ENCODE measurements at places on chromosomes 16 and 17.

DNA sequence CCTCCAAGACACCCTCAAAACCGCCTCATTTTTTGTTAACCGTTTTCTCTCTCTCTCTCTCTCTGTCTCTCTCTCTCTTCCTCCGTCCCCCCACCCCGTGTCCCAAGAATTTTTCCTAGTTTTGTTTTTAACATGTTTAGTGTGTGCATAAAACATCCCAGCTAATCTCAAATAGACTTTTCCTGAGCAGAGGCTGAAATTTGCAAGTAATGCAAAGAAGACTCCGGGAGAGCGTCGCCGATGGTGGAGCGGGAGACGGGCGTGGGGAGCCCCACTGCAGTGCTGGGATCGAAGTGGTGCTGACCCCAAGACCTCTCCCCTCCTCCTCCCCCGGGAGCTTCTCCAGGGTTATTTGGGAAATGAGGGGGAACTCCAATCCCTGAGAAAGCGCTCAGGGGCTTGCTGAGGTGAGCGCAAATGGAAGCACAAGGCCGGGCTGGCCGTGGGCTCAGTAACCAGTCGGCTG is 4.7 kb upstream of the DLX4 start:
- DNase-seq = peak; percentile 12

GRCh38 chr17:81341516-81342268 is 46.6 kb upstream of the SLC38A10 start:
- DNase-seq = peak; percentile 38

- no peak for DNase-seq
These were observed 681 bp upstream of the PLA2G15 start for GRCh38 chr16:68244481-68244902.

DNA sequence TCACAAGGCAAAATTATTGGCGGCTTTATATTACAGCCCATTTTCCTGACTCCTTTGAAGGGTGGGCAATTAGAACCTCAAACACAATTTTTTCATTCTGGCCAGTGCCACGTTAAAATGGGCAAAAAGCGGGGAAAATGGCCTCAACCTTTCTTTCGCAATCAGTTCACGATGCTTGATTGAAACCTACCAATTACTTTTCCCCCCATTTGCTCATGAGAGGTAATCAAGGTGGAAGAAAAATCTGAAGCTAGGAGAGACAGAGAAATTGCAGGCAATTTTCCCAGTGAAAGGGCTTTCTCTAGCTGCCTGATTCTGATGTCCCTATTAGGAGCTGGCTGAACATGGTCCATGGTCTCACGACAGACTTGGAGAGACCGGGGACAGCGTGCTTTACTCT is 215.1 kb downstream of the SLC39A11 start:
- no peak for DNase-seq

DNA sequence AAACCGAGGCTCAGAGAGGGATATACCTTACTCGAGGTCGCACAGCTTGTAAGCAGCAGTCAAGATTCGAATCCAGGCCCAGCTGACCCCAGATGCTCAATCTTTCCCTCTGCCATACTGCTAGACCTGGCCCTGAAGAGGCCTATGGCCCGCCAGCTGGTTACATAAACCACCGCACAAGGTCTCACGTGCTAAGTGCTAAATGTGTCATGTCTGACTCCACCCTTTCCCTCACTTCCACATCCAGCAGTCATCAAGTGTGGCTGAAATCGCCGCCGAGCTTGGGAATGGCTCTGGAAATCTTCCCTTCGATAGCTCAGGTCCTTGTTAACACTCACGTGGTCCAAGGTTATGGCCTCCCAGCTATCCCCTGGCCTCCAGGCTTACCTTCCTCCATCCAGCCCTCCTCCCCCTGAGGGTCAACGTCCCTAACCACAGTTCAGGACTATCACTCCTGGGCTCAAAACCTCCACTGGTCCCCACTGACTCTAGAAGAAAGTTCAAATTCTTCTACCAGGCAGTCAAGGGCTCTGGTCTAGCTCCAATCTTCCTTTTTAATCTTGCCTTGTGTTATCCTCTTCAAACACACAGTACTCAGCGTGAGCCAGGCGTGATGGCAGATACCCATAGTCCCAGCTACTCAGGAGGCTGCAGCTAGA is 3.5 kb downstream of the ZBTB4 start:
- DNase-seq = peak; percentile 39

GRCh38 chr17:40796846-40797245 is 2.9 kb downstream of the KRT28 start:
- no peak for DNase-seq

DNA sequence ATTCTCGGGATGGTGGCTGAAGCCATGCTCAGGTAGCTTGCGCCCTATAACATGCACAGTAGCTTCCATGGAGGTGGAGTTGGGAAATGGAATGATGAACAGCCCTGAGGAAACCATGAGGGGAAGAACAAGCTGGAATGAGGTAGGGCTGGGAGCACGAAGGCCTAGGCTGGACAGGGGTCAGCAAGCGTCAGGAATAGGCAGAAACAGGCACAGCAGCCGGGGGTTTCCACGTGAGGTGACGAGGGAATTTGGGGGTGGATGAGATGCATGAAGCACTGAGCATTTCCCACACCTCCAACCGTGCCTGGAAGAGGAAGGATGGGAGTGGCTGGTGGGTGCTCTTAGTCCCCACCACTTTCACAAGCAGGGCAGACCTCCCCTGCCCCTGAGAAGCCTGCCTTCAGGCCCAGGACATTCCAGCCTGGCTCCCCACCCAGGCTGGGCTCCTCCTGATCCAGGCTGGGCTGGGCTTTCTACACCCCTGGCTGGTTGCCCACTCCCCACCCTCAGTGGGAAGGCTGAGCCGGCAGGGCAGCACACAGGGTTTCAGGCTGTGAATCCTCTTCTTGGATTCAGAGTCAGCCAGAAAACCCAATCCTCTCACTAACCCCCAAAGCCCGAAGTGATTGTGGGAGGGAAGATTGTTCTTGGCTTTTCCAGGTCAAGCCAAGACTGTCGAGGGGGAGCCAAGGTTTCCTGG is 21.9 kb downstream of the PLEKHG4 start:
- peak; percentile 36 for DNase-seq

DNA sequence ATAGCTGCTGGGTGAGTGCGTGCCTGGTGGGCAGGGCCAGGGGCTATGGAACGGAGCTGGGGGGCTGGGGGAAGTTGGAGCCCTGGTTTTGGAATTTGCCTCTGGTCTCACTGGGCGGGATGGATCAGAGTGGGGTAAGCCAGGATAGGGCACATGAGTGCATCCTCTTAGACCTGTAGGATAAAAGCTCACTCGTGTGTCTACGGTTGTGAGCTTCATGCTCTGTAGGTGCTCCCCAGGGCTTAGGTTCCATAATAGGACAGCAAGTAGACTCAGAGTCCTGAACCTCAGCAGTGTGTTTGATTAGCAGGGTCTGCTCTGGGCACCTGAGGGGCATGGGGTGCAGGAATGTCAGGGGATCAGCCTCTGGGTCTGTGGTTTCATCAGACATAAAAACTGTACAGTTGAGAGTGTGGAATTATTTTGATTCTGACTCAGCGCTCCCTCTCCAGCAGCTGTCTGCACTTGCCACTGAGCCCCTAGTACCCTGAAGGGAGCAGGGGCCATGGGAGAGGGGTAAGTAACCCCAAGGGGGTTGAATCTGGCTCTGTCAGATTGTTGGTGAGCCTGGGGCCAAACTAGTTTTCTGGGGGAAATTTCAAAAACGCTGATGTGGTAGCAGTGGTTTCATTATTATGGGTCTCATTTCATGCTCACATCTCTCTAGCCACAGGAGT is 84.2 kb upstream of the LGALS9 start:
- DNase-seq = no peak

DNA sequence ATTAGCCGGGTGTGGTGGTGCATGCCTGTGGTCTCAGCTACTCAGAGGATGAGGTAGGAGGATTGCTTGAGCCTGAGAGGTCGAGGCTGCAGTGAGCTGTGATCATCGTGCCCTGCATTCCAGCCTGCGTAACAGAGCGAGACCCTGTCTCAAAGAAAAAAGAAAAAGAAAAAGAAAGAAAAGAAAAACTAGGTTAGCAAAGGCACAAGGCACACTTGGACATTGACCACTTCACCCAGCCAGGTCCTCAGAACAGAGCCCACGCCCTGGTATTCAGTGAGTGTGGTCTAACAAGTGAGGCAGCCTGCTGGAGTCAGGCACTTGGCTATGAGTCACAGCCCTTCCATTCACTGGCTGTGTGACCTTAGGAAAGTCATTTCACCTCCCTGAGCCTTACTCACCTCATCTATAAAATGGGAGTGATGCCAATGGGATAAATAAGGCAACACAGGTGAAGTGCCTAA is 10.4 kb downstream of the MILR1 start:
- peak; percentile 53 for DNase-seq

GRCh38 chr17:47731396-47731795 is 1.6 kb upstream of the TBX21 start:
- no peak for DNase-seq

DNA sequence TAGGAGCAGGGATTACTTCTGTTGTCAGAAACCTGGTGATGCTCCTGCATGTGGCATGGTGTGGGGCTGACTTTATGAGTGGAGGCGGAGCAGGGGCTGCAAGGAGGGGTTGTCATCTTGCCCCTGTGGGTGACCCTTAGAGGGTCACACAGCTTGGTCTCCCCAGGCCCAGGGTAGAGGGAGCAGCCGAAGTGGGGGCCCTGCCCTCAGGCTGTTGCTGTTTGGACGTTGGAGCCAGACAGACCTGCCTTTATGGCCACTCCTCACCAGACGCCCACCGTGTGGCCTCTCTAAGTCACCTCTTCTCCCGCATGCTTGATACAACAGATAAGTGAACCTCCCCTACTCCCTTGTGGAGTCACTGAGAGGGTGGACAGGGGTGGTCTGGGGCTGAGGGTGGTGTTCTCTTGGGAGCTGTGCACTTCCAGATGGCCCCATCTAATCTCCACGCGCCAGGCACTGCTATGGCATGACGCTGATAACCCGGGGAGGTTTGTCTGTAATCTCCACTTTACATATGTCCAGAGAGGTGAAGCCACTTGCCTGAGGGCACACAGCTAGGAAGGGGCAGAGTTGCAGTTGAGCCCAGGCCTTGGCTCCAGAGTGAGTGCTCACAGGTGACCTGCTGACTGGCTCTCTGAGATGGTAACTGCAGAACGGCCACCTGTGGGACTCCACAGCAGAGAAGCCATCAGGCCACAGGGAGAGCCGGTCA is 10.0 kb downstream of the MAP2K3 start:
- DNase-seq = no peak

GRCh38 chr16:66692341-66692740 is 4.2 kb downstream of the CMTM4 start:
- DNase-seq = no peak

GRCh38 chr16:66120656-66121055 is 245.8 kb upstream of the CDH5 start:
- peak; percentile 94 for DNase-seq

- DNase-seq = peak; percentile 42
These were observed 90.5 kb upstream of the ZNF469 start for GRCh38 chr16:88292007-88292970.

DNA sequence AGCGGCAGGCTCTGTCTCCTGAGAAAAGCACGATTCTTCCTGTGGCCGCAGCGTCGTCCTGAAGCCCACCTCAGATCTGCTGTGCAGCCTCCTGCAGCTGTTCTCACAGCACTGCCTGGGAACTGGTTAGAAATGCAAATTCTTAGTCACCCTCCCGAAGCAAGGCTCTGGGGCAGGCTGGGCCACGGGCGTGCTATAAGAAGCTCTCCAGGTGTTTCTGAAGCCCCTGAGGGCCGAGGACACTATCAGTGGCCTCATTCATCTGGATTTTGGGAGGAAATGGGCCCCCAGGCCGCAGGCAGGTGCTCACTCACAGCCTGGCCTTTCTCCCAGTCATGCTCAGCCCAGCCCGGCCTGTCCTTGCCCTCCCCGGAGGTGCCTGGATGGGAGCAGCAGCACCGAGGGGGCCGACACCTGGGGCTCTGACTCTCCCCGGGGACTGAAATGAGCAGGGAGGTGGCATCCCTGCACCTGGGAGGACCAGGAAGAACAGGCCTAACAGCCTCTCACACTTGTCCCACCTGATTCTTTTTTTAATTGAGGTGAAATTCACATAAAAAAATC is 10.4 kb upstream of the NLRC3 start:
- DNase-seq = no peak

DNA sequence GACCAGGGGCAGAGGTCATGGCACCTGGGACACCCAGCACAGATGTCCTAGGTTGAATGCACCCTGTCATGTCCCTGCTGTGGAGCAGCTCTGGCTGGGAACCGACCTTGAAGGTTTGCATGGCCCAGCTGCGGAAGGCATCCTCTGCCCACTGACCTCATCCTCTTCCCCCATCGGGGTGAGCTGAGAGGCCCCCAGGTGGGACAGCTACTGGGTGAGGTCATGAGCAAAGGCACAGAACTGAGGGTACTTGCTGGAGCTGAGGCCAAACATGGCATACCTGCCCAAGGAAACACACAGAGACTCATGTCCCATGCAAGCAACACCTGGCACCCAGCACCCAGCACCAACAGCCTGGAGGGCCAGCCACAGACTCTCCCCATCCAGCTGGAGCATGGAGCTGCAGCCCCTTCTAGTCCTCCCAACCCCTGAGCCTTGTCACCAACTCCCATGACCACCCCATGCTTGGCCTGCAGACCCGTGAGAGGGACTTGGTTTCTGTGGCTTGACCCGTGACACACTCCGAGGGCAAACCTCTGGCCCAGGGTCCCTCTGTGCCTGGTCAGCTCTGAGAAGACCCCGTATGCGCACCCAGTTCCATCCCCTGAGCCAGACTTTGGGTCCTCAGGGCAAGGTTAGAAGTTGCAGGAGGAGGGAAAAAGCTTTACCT is 33.1 kb downstream of the LGALS9 start:
- DNase-seq = no peak

GRCh38 chr17:7383742-7384488 is 3.0 kb downstream of the TNK1 start:
- DNase-seq = no peak

- no peak for DNase-seq
These were observed 11.1 kb downstream of the USP6 start for GRCh38 chr17:5126719-5127488.

GRCh38 chr16:8720080-8720966 is 45.9 kb downstream of the ABAT start:
- DNase-seq = peak; percentile 9

- DNase-seq = no peak
These were observed 382.2 kb upstream of the CDH5 start for GRCh38 chr16:65984296-65984695.

- no peak for DNase-seq
These were observed 178.4 kb downstream of the IRF8 start for GRCh38 chr16:86077243-86077940.

GRCh38 chr16:58464916-58465731 is 34.8 kb upstream of the NDRG4 start:
- DNase-seq = no peak

All from fibroblast of lung (primary cell).